ENCODE measurements at places on chromosomes 2 and 18. TPM values are rescaled to one million over a fixed set of nuclear protein-coding genes. Genes with fewer than 3 reads are reported as not detected.

- H3K4me1 ChIP-seq = peaks cover 35% of the 10 kb centered on the region
- peak overlapping the region; percentile 87 for H3K27ac ChIP-seq
- H3K27me3 ChIP-seq = no peaks in the 10 kb centered on the region
- peak overlapping the region; percentile 93 for H3K4me3 ChIP-seq
- H3K36me3 ChIP-seq = peaks cover 8% of the 10 kb centered on the region
- peak; percentile 62 for DNase-seq
These were observed 12.6 kb downstream of the RTP5 start for GRCh38 chr2:241882091-241882625.

DNA sequence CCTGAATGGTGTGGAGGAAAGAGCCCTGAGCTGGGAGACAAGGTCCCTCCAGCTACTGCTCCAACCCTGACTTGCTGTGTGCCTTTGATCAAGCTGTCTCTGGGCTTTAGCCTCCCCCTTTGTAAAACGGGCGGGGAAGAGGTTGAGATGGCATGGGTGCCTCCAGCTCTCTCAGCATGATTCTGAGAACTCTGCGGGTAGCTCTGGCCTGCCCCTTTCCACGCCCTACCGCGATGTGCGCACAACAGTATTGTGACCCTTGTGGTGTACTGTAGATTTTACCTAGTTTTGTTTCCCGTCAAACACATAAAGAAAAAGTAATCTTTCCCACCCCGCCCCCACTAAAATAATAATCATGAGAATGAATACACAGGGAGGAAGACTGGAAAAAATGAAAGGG is 5.3 kb downstream of the CD8A start:
- H3K4me3 ChIP-seq = no peak overlapping the region
- no peaks in the 10 kb centered on the region for H3K36me3 ChIP-seq
- H3K27ac ChIP-seq = peak overlapping the region; percentile 7
- H3K4me1 ChIP-seq = peaks cover 16% of the 10 kb centered on the region
- peaks cover 24% of the 10 kb centered on the region for H3K27me3 ChIP-seq
- DNase-seq = no peak

GRCh38 chr2:37585982-37586621 is 85.3 kb downstream of the CDC42EP3 start:
- DNase-seq = peak; percentile 85
- H3K27me3 ChIP-seq = no peaks in the 10 kb centered on the region
- H3K4me1 ChIP-seq = peaks cover 91% of the 10 kb centered on the region
- H3K4me3 ChIP-seq = peak overlapping the region; percentile 56
- H3K27ac ChIP-seq = peak overlapping the region; percentile 92

GRCh38 chr18:34604591-34604990 is 105.5 kb upstream of the DTNA start:
- H3K27ac ChIP-seq = no peak overlapping the region
- no peaks in the 10 kb centered on the region for H3K36me3 ChIP-seq
- no peaks in the 10 kb centered on the region for H3K27me3 ChIP-seq
- DNase-seq = no peak
- H3K4me1 ChIP-seq = no peaks in the 10 kb centered on the region

- H3K4me1 ChIP-seq = no peaks in the 10 kb centered on the region
- peaks cover 4% of the 10 kb centered on the region for H3K36me3 ChIP-seq
- no peak overlapping the region for H3K4me3 ChIP-seq
- H3K27ac ChIP-seq = no peak overlapping the region
- H3K27me3 ChIP-seq = no peaks in the 10 kb centered on the region
- DNase-seq = no peak
These were observed 119.8 kb downstream of the PLEKHM3 start for GRCh38 chr2:207905546-207905945.

DNA sequence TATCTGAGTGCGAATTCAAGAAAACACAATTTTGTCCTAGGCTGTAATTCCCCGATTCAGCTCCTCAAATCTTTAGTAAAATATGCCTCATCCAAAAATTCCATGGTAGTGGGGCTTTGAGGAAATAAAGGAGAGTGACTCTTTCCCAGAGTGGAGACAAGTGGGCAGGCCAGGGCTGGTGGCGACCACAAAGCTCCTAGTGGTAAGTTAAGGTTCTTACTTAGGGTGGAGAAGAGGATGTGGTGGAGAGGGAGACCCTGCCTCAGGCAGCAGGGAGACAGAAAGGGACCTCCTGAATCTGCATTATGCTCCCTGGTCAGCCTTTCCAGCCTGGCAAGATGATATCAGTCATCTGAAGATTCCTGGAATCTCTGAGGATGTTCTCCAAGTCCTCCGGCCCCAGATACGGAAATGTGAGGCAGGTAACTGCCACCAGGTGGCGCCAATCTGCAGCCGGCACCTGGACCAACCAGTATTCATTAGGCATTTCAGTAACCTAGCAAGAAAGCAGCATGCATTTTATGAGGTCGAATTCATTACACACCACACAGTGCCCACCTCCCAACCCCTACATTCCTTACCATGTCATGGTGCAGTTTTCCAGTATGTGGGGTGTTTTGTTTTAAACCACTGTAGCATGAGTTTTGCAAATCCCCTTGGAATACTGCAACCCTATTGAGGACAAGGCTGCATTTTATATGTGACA is 106.4 kb downstream of the POLE4 start:
- H3K27me3 ChIP-seq = no peaks in the 10 kb centered on the region
- DNase-seq = peak; percentile 66
- H3K4me3 ChIP-seq = no peak overlapping the region
- no peak overlapping the region for H3K27ac ChIP-seq
- H3K36me3 ChIP-seq = no peaks in the 10 kb centered on the region

GRCh38 chr2:239196474-239197021 is 204.3 kb downstream of the HDAC4 start:
- H3K4me1 ChIP-seq = peaks cover 8% of the 10 kb centered on the region
- peaks cover 5% of the 10 kb centered on the region for H3K36me3 ChIP-seq
- H3K27me3 ChIP-seq = no peaks in the 10 kb centered on the region
- DNase-seq = peak; percentile 4
- H3K4me3 ChIP-seq = no peak overlapping the region

GRCh38 chr2:33241581-33241980 is 234.9 kb upstream of the RASGRP3 start:
- DNase-seq = no peak
- no peak overlapping the region for H3K27ac ChIP-seq
- H3K4me3 ChIP-seq = no peak overlapping the region
- H3K36me3 ChIP-seq = no peaks in the 10 kb centered on the region

DNA sequence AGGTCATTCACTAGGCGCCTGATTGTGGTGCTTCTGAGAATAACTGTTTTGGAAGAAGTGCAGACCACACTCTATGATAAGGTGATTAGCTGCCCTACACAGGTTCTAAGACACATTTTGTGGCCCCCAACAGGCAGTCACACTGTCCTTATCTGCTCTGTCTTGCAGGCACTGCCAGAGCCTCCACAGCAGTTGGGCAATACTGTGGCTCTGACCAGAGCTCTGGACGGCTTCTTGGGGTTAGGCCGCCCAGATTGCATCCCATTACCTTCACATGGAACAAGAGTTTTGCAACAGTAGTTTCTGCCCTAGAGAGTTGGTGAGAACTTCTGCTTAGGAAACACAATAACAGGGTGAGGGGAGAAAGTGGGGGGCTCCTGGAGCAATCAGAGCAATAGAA is 22.7 kb downstream of the RUFY4 start:
- no peak overlapping the region for H3K4me3 ChIP-seq
- no peaks in the 10 kb centered on the region for H3K4me1 ChIP-seq
- DNase-seq = no peak

- no peak for DNase-seq
- no peaks in the 10 kb centered on the region for H3K4me1 ChIP-seq
- H3K27me3 ChIP-seq = peaks cover 4% of the 10 kb centered on the region
- H3K27ac ChIP-seq = no peak overlapping the region
These were observed 83.3 kb upstream of the FAM136A start for GRCh38 chr2:70385204-70385603.

DNA sequence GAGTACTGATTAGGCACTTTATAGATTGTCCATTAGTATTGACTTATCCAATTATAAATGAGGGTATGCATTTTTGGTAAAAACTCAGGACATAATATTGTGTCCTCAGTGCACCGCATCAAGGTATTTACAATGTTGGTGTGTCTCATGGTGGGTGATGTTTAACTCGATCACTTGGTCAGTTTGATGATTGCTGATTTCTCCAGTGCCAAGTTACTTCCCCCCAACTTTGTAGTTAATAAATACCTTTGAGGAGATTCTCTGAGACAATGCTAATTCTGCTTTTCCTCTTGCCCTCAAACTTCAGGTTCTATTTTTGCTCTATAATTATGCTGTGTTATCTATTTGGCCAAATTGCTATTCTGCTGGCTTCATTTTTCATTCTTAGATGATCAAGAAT is 28.2 kb upstream of the SERPINB7 start:
- H3K27me3 ChIP-seq = peaks cover 2% of the 10 kb centered on the region
- H3K27ac ChIP-seq = no peak overlapping the region
- no peak overlapping the region for H3K4me3 ChIP-seq
- DNase-seq = no peak

DNA sequence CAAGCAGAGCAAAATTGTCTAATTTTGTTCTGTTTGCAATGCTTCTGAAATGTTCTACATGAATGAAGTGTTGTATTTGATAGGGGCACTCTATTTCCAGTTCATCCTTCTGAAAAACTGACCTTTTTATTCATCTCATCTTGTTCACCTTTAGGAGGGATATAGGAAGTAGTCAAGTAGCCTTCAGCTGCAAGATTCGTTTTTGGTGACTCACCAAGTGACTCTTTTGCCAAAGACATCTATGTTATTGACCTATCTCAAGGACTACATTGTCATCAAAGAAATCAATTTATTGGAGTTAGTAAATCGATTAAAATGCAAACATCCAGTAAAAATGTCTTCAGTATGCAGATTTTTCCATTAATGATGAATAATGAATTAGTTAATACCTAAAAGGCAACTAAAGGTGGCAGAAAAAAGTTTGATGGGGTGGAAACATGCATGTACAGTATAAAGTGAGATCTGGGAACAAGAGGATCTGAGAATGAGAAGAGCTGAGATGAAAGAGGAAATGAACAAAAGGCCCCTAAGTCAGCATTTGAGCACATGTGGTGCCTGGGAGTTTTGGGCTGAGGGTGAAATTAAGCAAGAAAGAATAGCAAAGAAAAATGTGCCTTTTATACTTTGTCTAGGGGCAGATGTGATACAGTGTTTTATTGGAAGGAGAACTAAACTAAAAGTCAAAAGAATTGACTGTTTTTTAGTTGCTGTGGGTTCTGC is 255.1 kb upstream of the LINC00305 start:
- DNase-seq = no peak
- H3K4me3 ChIP-seq = no peak overlapping the region
- no peaks in the 10 kb centered on the region for H3K4me1 ChIP-seq
- H3K27ac ChIP-seq = no peak overlapping the region

GRCh38 chr18:23618862-23619387 is 32.6 kb upstream of the NPC1 start:
- peaks cover 30% of the 10 kb centered on the region for H3K27me3 ChIP-seq
- no peak overlapping the region for H3K27ac ChIP-seq
- H3K36me3 ChIP-seq = no peaks in the 10 kb centered on the region
- no peak for DNase-seq
- H3K4me1 ChIP-seq = peaks cover 7% of the 10 kb centered on the region

GRCh38 chr2:105885456-105885855 is 140.7 kb downstream of the NCK2 start:
- DNase-seq = no peak
- peaks cover 77% of the 10 kb centered on the region for H3K4me1 ChIP-seq
- H3K4me3 ChIP-seq = no peak overlapping the region
- H3K27ac ChIP-seq = peak overlapping the region; percentile 23
- H3K36me3 ChIP-seq = peaks cover 49% of the 10 kb centered on the region

GRCh38 chr2:198102856-198103255 is 298.5 kb downstream of the PLCL1 start:
- H3K36me3 ChIP-seq = peaks cover 26% of the 10 kb centered on the region
- peaks cover 5% of the 10 kb centered on the region for H3K4me1 ChIP-seq
- H3K27me3 ChIP-seq = no peaks in the 10 kb centered on the region
- no peak overlapping the region for H3K4me3 ChIP-seq
- no peak for DNase-seq

- no peaks in the 10 kb centered on the region for H3K36me3 ChIP-seq
- peaks cover 68% of the 10 kb centered on the region for H3K27me3 ChIP-seq
- peak; percentile 59 for DNase-seq
These were observed 10.0 kb upstream of the GBX2 start for GRCh38 chr2:236177967-236178889.

GRCh38 chr18:394987-395362 is 105.5 kb downstream of the COLEC12 start:
- DNase-seq = no peak
- no peaks in the 10 kb centered on the region for H3K36me3 ChIP-seq
- H3K27ac ChIP-seq = no peak overlapping the region
- peaks cover 11% of the 10 kb centered on the region for H3K27me3 ChIP-seq
- no peak overlapping the region for H3K4me3 ChIP-seq
- H3K4me1 ChIP-seq = no peaks in the 10 kb centered on the region

DNA sequence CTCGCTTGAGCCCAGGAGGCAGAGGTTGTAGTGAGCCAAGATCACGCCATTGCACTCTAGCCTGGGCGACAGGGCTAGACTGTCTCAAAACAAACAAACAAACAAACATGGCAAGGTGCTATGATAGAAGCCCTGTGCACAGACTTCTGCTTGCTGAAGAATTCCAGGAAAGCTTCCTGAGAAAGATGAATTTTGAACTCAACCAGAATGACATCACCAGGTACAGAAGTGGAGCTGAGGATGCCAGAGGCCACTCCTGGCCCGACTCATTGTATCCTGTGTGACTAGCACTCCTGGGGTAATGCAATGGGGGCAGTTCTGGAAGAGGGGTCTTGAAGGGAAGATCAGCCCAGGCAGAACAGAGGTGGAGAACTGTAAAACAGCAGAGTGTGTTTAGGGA is 22.0 kb upstream of the PNPT1 start:
- no peak overlapping the region for H3K27ac ChIP-seq
- H3K4me3 ChIP-seq = no peak overlapping the region
- DNase-seq = no peak
- no peaks in the 10 kb centered on the region for H3K4me1 ChIP-seq
- H3K27me3 ChIP-seq = no peaks in the 10 kb centered on the region

- peaks cover 15% of the 10 kb centered on the region for H3K36me3 ChIP-seq
- H3K27ac ChIP-seq = no peak overlapping the region
- peaks cover 6% of the 10 kb centered on the region for H3K4me1 ChIP-seq
- no peaks in the 10 kb centered on the region for H3K27me3 ChIP-seq
These were observed 44.3 kb downstream of the SNRPD1 start for GRCh38 chr18:21656402-21656801.

DNA sequence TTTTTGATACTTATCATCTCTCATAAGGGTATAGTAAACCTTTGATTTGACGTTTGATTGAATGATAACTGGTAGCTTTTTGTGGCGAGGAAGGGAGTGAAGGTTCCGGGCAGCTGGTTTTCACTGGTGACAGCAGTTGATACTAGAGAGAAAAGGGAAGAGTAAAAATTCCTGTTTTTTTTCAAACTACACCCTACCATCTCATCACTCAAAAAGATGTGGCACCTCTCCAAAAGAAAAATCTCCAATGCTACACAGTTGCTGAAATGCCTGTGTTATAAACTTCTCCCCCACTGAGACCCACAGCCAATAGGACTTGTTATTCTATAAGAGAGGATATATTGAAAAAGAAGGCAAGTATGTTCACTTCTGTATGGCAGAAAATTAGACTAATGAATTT is 154.0 kb downstream of the MAIP1 start:
- H3K27me3 ChIP-seq = peaks cover 5% of the 10 kb centered on the region
- H3K4me3 ChIP-seq = no peak overlapping the region
- H3K27ac ChIP-seq = no peak overlapping the region
- no peak for DNase-seq
- H3K36me3 ChIP-seq = no peaks in the 10 kb centered on the region

The MARS2 gene
- total RNA-seq = 11.3 TPM

The TEX44 gene
- not detected for total RNA-seq

The CD226 gene
- 63.9 TPM for total RNA-seq

The CHST10 gene
- 3.6 TPM for total RNA-seq

The REG1B gene
- total RNA-seq = not detected

The FN1 gene
- 0.53 TPM for total RNA-seq

The SPHKAP gene
- not detected for total RNA-seq

The C1QL2 gene
- not detected for total RNA-seq

All from activated CD4-positive, alpha-beta memory T cell treated with anti-CD3 and anti-CD28 coated beads for 36 hours (primary cell).